Psoas muscle (tissue), 8 donors: ENCODE measurements at places on chromosomes 7 and 10. TPM values are rescaled to one million over a fixed set of nuclear protein-coding genes. Genes with fewer than 3 reads are reported as not detected.

LIPM gene
- not detected for total RNA-seq

ZFAND4 gene
- total RNA-seq, result 6.0 TPM

- DNase-seq, result peak; percentile 45
Observed at GRCh38 chr10:103855424-103855823, at the start of gene SH3PXD2A. SH3PXD2A (minus strand) TSS chr10:103855576; CDS start chr10:103855266, 310 bp downstream.

GRCh38 chr10:97805096-97805884 lies 33.5 kb upstream of the SFRP5 start:
- DNase-seq, result no peak

GRCh38 chr7:112398534-112398933 lies 51.7 kb upstream of the IFRD1 start:
- no peak for DNase-seq

DNA sequence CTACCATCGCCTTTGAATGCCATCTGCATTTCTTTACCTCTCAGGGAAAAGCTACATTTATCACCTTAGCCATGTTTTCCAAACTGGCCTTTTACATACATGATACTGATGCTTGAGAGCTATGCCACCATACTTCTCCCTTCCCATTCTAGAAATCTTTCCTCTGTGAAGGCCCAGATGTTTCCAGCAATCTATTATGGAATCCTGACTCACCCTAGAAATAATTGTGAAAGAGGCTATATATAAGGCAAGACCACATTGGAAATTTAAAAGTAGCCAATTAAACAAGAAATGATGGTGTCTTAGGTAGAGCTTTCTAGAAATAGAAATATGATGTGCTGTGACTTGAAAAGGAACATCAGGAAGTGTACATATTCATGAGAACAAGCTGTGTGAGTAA lies 389.7 kb downstream of the INHBA start:
- no peak for DNase-seq
